ENCODE measurements at places on chromosomes 5 and 9. TPM values are rescaled to one million over a fixed set of nuclear protein-coding genes. Genes with fewer than 3 reads are reported as not detected.

Gene SLC6A18
- total RNA-seq: not detected

Gene FOXI1
- total RNA-seq: not detected

Gene IFNA13
- not detected for total RNA-seq

Gene TMEM174
- total RNA-seq: not detected

Gene NSG2
- total RNA-seq: not detected

Gene PNPLA7
- total RNA-seq: 5.0 TPM

Gene WNT8A
- total RNA-seq: not detected

Gene SLC6A7
- not detected for total RNA-seq

Gene AUH
- 34.8 TPM for total RNA-seq

Gene KCNV2
- not detected for total RNA-seq

Data from activated CD4-positive, alpha-beta memory T cell treated with anti-CD3 and anti-CD28 coated beads, Interleukin-2, amount 10 ng/mL, durations not matched to agents 7 days and 5 days (primary cell).